ENCODE measurements at places on chromosomes 1 and 21.
A peak's percentile ranks its signal among the peaks of the same experiment; 100 is the strongest.

DNA sequence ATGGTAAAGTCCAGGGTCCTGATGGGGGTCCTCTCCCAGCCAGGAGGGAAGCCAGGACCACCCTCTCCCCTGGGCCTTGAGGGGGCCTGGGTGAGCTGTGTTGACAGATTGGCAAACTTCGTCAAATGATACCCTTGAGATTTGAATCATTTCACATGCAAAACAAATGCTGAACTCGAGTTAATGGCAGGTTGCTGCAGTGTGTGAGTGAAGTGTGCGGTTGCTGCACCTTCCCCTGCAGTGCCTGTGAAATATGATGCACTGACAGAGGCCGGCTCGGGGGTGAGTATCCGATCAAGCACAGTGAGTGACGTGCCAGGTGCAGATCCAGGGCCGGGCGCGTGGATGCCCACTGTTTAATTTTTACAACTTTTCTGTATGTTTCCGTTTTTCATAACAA, 5.7 kb upstream of the KRTAP12-1 start:
- no peak for DNase-seq

DNA sequence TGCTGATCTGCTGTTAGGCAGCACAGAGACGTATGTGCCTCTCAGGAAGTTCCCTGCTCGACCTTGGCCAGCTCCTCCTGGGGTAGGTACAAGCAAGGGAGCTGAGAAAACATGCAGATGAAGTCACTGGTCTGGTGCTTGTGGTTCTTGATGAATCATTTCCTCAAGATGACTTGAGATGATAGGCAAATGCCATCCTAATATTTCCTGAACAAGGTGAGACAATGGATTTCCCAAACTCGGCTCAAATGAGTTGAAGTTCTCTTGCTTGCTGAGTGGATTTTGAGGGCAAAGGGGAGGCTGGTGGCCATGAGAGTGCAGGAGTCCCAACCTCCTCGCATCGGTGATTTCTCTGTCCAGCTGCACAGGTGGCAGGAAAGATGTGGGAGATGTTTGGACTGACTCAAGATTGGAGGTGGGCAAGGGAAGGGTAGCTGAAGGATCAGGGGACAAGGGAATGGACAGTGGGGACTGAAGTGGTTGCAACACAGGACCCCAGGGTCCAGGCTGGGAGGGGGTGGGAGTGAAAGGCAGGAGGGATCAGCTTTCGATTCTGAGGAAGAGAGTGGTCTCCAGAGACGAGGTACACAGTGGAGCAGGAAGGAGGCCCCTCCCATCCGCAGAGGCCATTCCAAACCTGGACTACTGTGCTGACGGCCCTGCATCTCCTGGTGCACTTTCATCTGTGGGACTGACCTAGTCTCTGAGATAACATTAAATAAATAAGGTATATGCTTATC, 63.9 kb downstream of the CAPN2 start:
- peak; percentile 84 for DNase-seq

DNA sequence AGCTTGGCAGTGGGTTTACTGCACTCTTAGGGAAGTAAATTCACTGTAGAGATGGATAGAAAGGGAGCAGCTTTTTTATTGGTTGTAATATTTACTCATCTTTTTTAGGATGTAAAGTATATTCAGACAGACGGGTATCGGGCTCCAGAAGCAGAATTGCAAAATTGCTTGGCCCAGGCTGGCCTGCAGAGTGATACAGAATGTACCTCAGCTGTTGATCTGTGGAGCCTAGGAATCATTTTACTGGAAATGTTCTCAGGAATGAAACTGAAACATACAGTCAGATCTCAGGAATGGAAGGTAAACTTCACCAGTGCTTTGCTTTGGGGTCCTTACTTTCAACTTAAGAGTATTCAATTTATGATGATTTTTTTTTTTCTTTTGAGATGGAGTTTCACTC, 3.2 kb downstream of the UHMK1 start:
- no peak for DNase-seq

DNA sequence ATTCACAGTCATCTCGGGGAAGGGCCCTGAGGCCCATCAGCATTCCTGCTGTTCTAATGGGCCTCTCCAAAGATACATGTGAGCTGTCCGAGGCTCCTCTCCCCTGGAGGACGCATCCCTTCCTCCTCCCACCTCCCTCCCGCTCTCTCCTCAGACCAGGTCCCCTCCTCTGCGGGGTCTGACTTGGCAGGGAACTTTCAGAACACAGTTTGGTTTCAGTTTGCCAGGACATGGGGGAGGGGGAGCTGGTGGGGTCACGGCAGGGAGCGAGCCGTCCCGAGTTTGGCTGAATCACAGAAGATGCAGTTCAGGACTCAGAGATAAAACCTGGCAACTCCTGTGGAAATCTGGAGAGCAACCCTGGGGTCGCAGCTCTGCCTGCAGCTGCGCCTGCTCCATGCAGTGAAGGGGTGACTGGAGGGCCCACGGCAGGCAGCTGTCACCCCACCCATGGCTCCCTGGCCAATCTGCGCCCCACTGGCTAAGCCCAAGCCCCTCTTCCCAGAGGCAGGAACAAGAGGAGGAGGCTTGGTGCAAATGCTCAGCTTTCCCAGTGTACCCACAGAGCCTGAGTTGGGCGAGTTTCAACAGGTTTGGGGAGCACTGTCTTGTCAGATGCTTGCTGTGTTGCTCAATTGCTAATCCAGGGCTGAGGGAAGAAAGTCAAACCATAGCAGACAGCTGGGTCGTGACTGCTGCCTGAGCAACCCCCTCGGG, 5.7 kb downstream of the WNT4 start:
- peak; percentile 22 for DNase-seq

GRCh38 chr1:110107867-110108469, 4.3 kb upstream of the UBL4B start:
- DNase-seq, result no peak

- no peak for DNase-seq
Observed at GRCh38 chr1:30820299-30820698, 62.7 kb upstream of the LAPTM5 start.

DNA sequence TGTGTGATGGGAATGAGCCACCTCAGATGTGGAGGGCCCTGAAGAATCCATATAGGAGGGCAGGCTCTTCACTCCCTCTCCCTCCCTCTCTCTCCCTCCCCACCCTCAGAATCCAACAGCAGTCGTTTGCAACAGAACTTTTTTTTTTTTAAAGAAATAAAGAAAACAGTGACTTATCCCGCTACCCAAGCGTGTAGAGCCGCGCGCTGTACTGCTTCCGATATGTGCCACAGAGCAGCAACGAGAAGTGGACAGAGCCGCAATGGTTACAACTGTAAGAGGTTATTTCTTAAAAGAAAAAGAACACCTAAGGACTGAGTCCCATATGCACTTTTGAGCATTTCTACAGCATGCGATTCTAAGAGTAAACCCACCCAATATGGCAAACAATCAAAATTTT, 7.4 kb upstream of the NADK start:
- no peak for DNase-seq

DNA sequence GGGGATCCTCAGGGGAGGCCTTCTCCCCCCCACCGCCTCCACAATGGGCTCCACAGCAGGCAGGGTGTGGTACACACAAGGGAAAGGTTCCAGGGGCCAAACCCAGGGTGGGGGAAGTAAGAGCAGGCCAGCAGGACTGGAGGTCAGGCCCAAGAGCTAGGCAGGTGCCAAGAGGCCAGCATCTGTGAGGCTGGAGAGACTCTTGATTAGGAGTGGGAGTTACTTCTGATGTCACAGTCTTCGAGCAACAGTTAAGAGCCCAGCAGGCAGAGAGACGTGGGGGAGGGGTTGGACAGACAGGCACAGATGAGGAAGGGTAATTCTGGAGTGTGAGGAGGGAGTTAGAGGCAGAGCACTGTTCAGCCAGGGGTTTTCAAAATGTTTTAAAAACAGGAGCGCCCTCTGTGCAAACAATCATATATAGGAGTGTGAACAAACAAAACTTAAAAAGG, 55.8 kb downstream of the SLC9A1 start:
- DNase-seq, result peak; percentile 81

GRCh38 chr1:20540281-20540680, 12.1 kb upstream of the FAM43B start:
- no peak for DNase-seq

- DNase-seq, result peak; percentile 67
Observed at GRCh38 chr1:8378178-8378577, 60.3 kb downstream of the SLC45A1 start.

DNA sequence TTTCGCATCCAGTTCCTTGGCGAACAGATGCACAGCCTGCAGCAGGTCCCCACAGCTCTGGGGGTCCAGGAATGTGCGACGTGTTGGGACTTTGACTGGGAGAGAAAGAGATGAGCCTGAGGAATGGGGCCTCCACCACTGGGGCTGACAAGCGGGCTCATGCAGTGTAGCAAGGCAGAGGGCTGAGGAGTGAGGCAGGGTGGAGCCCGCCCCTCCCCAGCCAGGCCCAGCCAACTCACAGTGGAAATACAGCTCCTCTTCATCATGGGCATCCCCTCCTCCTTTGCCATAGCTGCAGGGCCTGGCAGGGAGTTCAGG, 30.7 kb downstream of the CDCA8 start:
- no peak for DNase-seq

- DNase-seq, result no peak
Observed at GRCh38 chr1:212554401-212554800, 54.2 kb upstream of the ATF3 start.

GRCh38 chr21:14452727-14453241, 69.8 kb upstream of the HSPA13 start:
- DNase-seq, result no peak

- peak; percentile 21 for DNase-seq
Observed at GRCh38 chr1:221634606-221635005, 107.3 kb downstream of the DUSP10 start.

DNA sequence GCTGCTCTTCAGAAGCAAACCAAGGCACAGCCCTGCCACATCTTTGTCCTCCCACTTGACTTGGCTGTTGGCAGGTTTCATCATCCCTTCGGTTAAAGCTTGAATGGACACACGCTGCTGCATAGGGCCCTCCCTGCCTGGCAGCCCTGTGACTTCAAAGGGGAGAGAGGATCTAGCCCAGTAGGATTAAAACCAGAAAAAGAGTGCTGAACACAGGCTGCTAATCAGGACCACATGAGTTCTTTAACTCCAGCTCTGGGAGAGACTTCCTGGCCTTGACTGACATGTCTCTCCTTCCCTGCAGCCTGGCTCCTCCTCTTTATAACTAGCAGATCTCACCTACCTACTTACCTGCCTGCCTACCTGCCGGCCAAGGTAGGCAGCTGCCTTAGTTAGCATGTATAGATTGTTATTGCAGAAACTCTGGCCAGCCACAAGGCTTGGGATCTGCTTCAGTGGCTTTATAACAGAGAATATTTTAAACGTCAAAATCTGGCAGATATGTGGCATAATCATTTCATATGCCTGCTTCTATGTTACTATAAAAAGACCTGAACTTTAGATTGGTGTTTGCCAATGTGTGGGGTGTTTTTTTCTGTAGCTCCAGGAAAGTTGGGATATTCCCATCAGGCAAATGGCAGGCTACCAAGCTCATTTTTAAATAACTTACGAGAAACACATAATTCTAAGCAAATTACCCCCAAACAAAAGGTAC, 49.4 kb downstream of the ERG start:
- no peak for DNase-seq

GRCh38 chr21:36717976-36718375, 19.1 kb downstream of the SIM2 start:
- no peak for DNase-seq

DNA sequence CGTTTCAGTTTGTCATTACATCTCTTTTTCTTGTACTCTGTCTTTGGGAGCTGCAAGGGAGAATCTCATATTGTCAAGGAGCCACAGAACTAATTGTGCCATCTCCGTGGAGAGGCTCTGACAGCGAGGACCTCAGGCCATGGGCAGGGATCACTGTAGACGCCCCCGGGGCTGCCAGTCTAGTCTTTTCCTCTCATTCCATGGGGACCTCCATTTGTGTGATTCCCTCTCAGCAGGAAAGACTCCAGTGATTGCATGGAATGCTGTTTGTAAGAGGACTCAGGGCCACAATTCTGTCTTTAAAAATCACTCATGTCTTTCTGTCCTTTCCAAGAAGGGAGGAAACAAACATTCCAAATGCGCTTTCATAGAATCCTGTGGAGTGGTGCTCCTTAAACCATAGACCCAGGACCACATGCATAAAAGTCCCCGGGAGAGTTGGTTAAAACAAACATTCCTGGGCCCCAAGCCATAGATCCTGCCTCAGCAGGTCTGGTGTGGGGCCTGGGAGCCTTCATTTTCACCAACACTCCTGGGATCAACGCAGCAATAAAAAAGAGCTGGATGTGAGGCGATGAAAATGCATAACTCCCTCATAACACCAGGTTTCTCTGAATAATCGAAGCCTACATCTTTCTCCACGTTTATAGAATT, 104.5 kb downstream of the ZP4 start:
- DNase-seq, result no peak

- no peak for DNase-seq
Observed at GRCh38 chr21:29302359-29302875, 3.7 kb downstream of the BACH1 start.

DNA sequence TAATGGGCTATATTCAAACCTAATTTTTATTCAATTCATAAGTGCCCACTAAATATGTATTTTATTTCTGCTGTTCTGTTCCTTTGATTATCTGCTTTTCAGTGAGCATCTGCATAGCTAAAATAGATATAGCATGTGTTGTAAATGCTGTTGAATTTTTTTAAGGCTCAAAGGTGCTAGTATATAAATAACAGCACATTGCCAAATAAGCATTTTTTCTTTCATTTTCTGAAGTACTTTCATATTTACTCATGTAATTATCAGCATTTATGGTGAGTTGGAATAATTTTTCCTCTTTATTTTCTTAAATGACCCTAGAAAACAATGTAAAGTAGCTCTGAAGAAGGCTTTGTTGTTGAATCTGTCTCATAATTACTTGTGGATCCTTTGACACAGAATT, 69.6 kb upstream of the B3GALT2 start:
- no peak for DNase-seq

- no peak for DNase-seq
Observed at GRCh38 chr1:25893116-25893515, 13.1 kb downstream of the STMN1 start.

DNA sequence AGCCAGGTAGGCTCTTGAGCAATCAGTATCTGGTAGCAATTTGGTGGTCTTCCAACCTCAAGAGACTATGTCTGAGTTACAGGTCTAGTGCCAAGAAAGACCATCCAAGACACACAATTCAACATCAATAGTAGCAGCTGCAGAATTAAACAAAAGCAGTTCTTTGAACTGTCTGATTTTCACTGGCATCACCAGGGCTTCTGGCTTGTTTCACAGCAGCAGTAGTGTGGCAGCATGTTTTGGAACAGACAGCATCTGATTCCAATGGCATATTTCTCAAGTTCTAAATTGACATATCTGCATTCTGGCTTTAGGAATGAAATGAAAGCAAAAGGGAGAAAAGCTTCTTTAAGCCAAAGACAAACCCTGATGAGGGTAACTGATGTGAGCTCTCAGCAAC, 334.7 kb upstream of the PRMT6 start:
- DNase-seq, result no peak

DNA sequence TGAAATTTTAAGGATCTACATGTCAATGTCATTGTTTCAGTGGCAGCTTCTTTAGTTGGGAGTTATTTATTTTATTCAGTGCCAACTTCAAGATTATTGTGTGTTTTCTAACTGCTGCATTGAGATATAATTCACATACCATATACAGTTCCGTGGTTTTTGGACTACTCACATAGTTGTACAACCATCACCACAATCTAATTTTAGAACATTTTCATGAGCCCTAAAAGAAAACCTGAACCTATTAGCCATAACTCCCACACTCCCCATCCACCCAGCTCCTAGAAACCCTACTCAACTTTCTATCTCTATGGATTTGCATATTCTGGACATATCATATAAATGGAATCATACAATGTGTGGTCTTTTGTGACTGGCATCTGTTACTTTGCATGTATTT, 220.0 kb downstream of the LRRC40 start:
- DNase-seq, result no peak
